ENCODE measurements at places on chromosomes 2 and 18.
A peak's percentile ranks its signal among the peaks of the same experiment; 100 is the strongest.

DNA sequence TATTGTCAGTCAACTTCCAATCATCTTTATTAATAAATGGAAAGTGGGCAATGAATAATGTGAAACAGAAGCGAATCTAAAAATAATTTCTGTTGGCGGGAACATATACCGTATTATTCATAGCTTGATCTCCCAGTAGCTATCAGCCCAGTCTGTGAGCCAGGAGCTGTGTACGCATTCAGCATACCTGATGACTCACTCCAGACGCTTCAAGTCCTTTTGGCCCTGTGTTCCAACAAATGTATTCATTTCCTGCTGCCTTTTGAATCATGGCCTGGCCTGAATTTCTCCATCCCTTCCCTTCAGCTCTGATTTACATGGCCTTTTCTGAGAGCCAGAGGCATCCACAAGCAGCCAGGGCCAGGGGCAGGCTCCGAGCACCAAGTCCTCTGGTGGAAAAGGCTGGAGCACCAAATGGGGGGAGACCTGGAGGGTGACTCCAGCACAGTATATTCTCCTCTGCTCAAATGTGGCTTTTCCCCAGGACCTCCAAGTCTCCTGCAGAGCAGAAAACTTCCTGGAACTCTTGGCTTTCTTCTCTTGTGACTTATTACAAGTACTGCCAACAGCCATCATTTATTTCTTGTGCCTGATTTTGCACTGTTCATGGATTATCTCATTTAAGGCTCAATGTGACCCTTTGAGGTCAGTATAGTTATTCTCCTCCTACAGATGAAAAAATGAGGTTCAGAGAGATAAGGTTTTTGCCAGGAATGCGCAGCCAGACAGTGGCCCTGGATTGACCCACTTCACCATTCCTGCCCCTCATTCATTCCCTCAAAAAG, 108.7 kb downstream of the EN1 start:
- DNase-seq: no peak

DNA sequence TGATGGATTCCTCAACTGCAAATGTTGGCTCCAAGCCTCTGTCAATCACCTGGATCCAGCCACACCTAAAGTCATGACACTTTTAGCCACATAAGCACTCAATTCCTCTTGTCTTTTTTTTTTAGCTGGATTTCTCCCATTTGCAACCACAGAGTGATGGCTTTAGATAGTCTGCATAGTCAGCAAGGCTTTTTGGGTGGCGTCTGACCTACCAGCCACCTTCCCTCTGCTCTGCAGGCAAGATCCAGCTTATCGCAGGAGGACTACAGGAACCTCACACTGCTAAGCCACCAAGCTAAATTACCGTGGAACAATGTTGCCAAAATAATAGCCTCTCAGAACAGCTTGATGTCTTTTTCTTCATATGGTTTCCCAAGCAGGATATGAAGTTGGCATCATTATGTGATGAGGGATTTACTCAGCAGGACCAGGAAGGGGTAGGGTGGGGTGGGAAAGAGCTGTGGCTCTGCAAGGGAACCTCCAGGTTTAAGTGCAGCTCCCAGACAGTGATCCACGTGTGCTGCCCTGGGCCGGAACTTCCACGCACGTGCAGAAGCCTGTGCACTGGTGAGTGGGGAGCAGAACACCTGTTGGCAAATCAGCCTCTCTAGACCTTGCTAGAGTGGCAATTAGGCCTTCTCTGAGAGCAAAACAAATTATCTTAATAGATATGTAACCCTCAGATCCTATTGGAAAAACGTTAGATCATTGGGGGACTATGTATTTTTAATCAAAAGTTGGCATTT, 170.6 kb upstream of the NCK2 start:
- DNase-seq: no peak

GRCh38 chr2:171669121-171669520, 18.1 kb upstream of the DYNC1I2 start:
- no peak for DNase-seq

DNA sequence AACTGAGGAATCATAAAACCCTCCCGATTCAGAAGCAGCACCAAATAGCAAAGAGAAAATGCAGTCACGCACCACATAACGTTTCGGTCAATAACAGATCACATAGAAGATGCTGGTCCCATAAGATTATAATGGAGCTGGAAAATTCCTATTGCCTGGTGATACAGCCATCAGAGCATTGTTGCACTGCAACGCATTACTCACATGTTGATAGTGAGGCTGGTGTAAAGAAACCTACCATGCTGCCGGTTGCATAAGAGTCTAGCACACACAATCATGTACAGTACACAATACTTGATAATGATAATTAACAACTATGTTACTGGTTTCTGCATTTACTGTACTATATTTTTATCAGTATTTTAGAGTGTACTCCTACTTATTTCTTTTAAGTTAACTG, 32.5 kb downstream of the RNF152 start:
- DNase-seq: no peak

DNA sequence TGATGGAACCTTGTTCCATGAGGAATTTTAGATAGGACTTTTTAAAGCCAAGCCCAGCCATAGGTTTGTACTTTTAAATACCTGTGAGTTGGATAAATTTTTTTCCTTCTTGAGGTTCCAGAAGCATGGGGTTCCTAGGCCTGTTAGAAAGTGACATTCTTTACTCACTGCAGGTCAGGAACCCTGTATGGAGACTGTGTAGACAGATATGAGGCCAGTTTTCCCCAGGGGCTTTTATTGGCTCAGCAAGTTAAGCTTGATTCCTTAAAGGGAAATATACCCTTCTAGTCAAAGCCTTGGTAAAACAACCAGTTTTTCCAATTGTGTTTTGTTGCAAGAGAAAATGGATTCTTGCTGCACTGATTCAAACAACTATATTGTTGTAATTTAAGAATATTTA, 38.4 kb upstream of the GMCL1 start:
- DNase-seq: no peak

DNA sequence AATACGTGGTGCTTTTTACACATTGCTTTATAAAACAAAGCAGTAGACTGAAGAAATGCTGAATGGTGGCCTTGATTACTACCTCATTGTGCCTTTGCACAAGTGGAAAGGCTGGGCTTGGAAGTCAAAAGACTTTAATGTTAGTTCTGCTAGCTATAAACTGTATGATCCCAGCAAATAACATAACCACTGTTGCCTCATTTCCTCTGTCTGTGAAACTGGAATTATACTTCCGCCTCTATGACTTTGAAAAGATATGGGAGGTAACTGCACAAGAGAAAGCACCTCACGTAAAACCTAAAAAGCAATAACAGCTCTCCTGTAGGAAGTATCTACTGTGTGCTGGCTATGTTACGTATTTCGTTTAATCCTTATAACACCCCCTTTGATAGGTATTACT, 43.4 kb upstream of the DSC1 start:
- no peak for DNase-seq

- DNase-seq: no peak
These were observed 1.6 kb downstream of the WDR7 start for GRCh38 chr18:56652802-56653201.

DNA sequence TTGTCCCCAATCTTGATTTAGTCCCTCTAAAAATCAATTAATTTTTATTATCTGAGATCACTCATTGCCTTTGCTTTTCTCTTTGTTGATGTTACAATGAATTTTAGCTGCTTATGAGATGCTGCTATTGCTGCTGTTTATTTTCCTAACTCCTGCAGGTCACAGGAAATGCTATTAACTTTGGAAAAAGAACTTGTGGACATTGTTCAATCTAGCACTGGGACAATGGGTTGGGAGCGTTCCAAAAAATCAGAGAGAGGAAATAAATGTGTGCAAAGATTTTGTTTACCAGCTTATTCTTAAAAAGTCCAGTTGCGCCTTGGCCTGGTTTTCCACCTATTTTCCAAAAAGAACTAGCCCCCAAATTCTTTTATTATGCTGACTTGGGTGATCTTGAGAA, 268.3 kb downstream of the PTH2R start:
- no peak for DNase-seq

- DNase-seq: no peak
These were observed 165.9 kb upstream of the CCDC150 start for GRCh38 chr2:196473617-196474016.

- DNase-seq: no peak
These were observed 13.5 kb upstream of the GPR55 start for GRCh38 chr2:230938516-230939065.

- no peak for DNase-seq
These were observed 14.9 kb upstream of the FAP start for GRCh38 chr2:162258169-162258568.

DNA sequence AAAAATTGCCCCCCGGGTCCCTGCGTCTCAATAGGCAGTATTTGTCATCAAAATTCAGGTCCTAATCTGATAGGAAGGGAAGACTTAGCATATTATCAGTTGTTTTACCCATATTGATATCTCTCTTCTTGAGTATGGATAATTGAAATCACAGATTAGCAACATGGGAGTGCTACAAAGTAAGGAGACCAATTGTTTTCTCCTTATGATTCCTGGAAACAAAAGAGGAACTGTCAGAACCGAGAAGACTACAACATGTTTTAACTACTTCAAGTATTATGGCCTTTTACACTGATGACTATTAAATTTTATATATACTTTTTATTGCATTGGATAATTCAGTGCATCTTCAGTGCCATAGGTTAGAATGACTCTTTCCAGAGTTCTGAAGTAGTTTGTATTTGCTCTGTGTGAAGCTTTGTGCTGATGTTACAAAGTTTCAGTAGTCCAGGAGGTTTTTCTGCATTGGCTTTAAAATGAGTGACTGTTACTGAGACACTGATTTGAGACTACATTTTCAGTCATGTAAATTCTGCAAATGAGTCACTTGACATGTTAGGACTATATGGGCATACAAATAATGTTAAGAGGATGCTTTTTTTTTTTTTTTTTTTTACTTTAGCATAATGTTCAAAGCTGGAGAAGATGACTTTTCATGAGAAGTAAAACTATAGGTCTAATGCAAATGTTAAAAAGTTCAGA, 19.7 kb upstream of the TLK1 start:
- DNase-seq: no peak

DNA sequence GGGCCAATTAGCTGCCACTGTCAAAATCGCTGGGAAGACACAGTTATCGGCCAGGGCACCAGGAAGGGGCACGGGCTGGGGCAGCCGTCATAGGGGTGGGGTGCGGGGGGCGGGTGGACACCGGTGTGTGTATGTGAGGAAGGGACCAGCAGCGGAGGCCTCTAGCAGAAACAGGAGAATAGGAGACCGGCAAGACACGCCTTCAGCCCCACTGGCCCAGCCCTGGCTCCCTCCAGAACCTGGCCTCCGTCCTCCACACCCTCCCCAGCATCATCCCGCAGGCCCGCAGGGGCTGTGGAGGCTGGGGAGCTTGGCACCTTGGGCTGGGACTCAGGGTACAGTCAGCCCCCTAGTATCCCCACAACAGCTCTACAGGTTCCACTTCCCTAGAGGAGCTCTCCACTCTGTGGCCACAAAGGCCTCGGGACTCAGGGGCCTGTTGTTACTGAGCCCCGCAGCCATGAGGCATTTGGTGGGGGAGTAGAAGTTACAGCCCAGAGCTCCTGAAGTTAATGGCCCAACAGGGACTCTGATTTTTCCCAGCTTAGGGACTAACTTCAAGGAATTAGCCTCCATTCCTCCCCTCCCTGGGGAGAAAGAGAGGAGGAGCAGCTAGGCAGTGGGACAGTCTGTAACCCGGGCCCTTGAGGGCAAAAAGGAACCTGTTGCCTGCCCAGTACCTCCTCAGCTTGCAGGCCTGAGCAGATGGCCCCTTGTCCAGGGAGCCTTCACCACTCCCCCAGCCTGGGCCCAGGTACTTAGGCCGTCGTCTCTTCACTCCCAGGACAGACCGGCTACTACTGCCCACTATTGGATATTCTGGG, 19.9 kb downstream of the SH2D6 start:
- peak; percentile 44 for DNase-seq

DNA sequence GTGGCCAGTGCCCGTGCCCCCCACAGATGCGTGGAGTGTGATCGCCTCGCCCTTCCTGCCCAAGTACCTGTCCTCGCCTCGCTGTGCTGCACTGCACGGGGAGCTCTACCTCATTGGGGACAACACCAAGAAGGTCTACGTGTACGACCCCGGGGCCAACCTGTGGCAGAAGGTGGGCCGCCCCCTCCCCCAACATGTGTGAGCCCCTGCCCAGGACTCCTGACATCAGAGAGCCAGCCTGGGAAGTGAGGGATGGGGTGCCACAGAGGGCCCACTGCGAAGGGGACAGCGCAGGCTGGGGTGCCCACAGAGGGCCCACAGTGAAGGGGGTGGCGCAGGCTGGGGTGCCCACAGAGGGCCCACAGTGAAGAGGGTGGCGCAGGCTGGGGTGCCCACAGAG, 9.8 kb upstream of the ERFE start:
- no peak for DNase-seq

DNA sequence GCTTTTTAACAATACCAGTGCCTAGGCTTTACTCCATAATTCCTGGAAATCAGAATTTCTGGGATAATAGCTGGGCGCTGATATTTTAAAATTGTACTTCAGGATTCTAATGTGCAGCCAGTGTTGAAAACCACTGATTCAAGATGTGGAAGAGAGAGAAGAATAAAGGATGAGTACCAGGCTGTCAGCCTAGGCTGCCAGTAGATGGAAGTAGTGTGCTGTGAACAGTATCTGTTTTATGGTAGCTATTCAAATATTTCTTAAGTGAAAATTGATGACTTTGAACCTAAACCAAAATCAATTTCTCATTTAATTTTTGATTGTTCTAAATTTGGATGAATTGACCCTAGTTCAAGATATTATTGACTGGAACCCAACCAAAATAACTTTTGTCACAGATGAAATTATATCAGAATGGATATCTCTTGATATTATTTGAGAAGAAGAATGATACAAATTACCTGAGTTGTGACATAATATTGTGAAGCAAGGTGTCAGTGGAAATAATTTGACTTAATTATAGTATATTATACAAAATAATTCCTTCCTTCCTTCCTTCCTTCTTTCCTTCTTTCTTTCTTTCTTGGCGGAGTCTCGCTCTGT, 88.0 kb downstream of the COMMD1 start:
- DNase-seq: peak; percentile 49

DNA sequence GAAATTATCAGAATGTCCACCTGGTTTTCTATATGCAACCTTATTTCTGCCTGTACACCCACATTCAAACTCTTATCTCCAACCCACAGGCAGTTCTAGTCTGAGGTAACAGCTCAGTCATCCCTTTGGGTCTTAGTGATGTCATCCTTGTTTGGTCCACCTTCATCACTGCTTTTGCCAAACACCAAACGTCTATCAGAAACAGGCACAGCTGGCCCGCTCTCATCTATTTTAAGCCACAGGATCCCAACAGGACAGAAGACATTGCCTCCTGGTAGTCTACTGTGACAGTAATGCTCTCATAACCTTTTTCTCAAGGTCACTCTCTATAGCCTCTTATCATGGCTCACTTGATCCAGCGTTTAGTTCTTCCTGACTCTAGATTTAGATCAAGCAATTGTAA, 99.0 kb upstream of the CHAC2 start:
- DNase-seq: no peak

DNA sequence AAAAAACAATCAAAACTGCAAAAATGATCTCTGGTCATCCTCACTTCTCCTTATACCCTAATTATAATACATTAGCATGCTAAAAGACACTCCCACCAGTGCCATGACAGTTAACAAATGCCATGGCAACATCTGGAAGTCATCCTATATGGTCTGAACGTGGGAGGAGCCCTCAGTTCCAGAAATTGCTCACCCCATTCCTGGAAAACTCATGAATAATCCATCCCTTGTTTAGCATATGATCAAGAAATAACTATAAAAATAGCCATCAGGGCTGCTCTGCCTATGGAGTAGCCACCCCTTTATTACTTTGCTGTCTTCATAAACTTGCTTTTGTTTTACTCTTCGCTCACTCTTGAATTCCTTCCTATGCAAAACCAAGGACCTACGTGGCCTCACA, 5.7 kb upstream of the C2orf80 start:
- DNase-seq: no peak

GRCh38 chr2:102273619-102274211, 37.6 kb upstream of the IL1RL1 start:
- DNase-seq: no peak

Data from SK-N-DZ (cell line).